Fibroblast of skin of abdomen (primary cell): ENCODE measurements at places on chromosomes 2 and 18.

DNA sequence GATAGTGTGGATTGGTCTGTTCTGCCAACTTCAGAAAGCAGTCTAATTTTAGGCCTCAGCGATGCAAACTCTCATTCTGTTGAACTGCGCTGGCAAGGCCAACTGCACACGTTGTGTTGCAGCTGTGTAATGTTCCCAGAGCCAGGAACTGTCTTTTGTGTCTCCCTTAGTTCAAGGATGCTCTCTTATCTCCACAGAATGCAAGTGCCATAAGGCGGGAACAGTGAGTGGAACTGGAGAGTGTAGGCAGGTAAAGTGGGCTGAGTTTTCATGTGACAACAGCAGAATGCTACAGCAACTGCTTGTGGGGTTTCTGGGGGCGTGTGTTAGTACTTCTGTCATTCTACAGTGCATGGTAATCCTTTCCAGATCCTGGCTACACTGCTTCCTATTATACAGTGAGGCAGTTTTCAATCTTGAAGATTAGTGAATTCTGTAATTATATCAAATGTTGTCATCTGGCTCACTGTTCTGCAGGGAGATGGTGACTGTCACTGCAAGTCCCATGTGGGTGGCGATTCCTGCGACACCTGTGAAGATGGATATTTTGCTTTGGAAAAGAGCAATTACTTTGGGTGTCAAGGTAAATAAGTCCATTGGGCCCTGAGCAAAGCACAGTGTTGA, 125.8 kb downstream of the LAMA3 start:
- DNase-seq, result no peak

- peak; percentile 90 for DNase-seq
These were observed 53.5 kb upstream of the RMDN2 start for GRCh38 chr2:37871456-37872191.

GRCh38 chr18:41814651-41815050, 140.4 kb upstream of the PIK3C3 start:
- DNase-seq, result no peak

- DNase-seq, result no peak
These were observed 249.8 kb upstream of the GCFC2 start for GRCh38 chr2:75960472-75961009.

- DNase-seq, result peak; percentile 29
These were observed 47.4 kb downstream of the DNAJC10 start for GRCh38 chr2:182763311-182763912.

GRCh38 chr2:55401124-55401523, 18.5 kb downstream of the CCDC88A start:
- no peak for DNase-seq
